ENCODE measurements at places on chromosomes 3 and 15.

DNA sequence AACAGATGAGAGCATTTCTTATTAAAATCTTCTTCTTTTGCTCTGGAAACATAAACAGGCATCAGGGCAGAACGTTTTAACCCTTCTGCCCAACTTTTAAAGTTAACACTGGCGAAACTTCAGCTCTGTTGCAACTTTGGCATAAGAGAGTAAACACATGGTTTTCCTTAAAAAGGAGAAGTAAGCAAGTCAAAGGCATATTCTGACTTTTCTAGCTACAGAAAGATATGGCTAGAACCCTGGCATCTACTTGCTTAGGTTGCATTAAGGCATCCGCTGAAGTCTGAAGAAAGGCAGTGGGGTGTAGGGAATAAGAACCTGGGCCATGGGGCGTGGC, 13.3 kb upstream of the IL16 start:
- DNase-seq, result no peak

- no peak for DNase-seq
These were observed 100.8 kb downstream of the RAB11A start for GRCh38 chr15:65969865-65970816.

DNA sequence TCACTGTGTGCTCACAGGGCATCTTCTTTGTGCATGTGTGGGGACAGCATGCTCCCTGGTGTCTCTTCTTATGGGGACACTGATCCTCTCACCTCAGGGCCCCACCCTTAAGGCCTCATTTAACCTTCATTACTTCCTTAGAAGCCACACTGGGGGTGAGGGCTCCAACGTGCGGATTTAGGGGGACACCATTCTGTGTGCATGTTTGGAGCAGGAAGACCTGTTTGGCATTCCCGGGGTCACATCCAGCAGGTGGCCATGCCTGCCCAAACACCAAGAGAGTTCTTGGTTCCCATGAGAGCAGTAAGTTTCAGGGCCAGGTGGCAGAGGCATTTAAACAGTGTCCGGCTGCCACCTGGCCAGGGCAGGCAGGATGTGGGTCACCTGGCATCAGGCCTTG, 24.8 kb downstream of the PRR20G start:
- DNase-seq, result no peak

GRCh38 chr3:189587664-189588040, 43.5 kb upstream of the TP63 start:
- no peak for DNase-seq

- DNase-seq, result peak; percentile 60
These were observed 82.7 kb upstream of the NR2F2 start for GRCh38 chr15:96247621-96248305.

- DNase-seq, result no peak
These were observed 31.6 kb downstream of the CBLB start for GRCh38 chr3:105837143-105837740.

DNA sequence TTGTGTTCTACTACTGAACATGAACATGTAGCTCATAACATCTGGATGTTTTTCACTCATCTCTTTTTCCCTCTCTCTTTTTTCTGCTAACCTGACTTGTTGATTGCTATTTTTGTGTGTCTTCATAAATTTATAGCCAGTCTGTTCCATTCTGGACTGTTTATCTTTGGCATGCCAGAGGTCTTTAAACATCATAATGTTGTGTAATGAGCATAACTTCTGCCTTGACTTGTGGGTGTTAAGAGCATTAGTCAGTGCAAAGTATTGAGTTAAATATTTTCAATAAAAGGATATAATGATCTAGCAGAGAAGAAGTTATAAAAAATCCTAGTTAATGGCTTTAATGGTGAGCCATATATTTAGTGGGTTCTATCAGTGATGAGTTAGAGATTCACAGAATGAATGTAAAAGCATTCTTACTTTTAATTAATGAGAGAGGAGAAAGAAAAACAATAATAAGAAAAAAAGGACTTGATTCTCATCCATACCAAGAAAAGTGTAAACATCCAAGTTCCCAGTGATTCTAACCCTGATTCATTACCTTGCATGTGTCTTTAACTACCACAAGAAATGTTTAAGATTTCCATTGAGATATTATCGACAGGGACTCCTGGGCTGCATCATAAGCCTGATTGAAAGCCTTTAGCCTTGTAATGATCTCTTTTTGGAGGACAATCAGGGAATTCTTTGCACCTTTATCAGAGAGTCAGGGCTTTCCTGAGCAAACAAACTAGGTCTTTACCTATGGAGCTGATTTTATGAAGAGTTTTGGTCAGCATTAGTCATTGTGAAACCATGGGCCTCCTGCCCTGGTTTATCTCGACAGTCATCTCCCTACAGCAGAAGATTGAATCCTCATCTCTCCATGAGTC, 22.9 kb downstream of the MITF start:
- peak; percentile 57 for DNase-seq

DNA sequence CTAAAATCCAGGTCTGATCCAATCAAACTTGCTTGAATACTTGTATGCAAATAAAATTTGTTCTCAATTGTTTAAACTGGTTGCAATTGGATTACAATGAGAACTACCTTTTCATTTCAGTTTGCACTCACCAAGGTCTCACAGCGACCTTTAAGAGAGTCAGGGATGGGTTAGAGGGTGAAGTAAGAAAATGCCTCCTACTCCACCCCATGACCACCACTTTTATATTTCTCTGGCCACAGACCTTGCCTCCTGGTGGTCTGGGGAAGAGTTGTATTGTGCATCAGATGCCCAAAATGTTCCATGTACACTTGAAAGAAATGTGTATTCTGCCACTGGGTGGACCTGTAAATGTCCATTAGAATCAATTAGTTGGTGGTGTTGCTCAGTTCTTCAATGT, 16.4 kb upstream of the THSD4 start:
- no peak for DNase-seq

GRCh38 chr3:152538518-152538917, 269.8 kb downstream of the MBNL1 start:
- no peak for DNase-seq

DNA sequence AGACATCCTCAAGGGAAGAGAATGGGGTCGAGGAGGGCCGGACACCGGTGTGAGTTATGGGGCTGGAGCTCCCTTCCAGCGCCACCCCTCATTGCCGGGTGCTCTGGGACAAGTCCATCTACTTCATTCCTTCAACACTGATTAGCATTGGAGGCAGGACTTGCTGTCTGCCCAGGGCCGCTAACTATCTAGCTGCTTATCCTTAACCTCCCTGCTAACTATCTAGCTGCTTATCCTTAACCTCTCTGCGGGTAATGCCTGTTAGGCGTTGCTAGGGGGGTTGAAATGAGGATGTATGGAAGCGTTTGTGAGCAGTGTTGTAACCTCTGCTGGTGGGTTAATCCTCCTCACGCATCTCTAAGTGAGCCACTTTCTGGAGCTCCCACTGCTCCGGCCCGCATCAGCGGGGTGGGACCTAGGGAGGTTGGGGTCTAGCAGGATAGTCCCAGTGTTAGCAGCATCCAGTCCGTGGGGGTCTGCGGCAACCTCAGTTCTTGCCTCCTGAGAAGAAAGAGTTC, 10.9 kb upstream of the CHAC1 start:
- no peak for DNase-seq

DNA sequence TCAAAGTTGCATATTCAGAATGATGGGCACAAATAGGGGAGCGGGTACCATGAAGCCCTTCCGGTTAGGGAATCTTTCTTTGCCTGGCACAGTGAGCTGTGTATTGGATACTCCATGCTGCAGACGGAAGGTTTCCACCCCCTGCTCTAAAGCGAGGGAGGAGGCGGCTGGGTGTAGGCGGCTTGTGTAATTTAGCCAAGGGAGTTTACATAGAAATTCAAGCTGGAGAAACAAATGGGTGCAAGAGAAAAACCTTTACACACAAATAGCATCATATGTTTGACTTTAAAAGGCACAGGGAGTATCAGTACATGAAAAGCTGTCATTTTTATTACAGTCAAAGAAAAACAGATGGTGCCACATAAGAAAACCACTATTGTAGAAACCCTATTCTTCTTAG, 59.3 kb upstream of the ADCY5 start:
- DNase-seq, result no peak

DNA sequence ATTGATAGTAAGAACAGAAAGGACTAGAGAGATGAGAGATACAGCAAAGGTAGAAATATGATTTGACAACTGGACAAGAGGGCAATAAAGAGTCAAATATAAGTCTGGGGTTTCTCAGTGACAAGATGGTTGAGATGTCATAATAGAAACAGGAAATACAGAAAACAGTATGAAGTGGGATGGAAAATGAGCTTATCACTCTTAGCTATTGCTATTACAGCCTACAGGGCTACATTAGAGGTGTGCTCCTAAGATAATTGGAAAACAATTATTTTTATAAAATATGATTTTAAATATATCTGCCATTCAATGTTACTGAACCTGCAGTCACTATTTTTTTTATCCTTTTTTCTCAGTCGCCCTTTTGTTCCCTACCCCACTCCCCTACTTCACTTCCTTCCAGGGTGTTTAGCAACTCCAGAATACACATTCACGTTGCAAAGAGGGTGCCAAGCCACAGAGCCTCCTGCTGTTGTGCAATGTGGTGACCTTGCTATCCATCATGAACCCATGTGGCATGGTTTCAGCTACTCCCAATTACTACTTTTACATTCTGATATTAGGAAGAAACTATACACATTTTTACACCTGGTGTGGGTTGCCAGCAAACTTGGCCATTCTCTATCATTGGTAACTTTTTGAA, 6.0 kb downstream of the NRG4 start:
- DNase-seq, result no peak

GRCh38 chr3:152357587-152357986, 88.9 kb downstream of the MBNL1 start:
- no peak for DNase-seq

- DNase-seq, result peak; percentile 6
These were observed 38.9 kb downstream of the ANO10 start for GRCh38 chr3:43582866-43583265.

GRCh38 chr3:15223685-15224572, 17.9 kb downstream of the CAPN7 start:
- DNase-seq, result no peak

GRCh38 chr3:12708584-12709192, 44.8 kb upstream of the RAF1 start:
- peak; percentile 72 for DNase-seq

DNA sequence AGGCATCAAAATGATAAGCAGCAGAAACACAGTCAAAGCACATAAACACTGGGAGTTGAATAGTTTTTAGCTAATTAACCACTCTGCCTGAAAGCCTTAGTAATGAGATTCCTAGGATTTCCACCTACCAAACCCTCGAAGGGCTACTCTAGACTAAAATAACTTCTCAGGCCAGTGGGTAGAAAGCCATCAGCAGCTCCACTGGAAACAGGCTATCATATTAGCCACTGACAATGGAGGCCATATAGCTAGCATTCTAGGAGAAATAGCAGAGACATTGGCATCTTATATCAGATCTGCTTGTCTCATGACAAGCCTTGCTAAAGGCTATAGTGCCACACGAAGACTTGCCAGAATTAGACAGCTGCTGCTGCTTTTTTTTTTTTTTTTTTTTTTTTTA, 4.5 kb upstream of the CAPN3 start:
- no peak for DNase-seq

DNA sequence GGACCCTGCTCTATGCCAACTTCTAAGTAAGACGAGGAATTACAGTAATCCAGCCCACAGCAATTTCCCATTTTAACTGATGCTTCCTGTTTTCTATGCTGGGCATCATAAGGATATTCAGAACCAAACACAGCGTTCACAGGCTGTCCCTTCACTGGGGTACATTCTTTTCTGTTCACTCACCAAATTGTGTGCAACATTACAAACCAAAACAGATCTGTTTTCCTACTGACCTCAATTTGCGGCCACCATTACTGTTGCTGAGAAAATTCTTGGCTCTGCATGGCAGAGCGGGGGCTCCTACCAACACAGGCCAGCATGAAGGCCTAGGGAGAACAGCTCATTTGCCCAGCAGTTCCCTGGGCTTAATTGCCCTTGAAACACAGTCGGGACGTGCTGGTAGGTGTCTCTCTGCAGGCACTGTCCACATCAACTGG, 76.5 kb downstream of the MYO1E start:
- peak; percentile 95 for DNase-seq

GRCh38 chr3:107461721-107462120, 61.0 kb upstream of the BBX start:
- no peak for DNase-seq

GRCh38 chr3:66066963-66067617, 28.4 kb upstream of the MAGI1 start:
- no peak for DNase-seq

DNA sequence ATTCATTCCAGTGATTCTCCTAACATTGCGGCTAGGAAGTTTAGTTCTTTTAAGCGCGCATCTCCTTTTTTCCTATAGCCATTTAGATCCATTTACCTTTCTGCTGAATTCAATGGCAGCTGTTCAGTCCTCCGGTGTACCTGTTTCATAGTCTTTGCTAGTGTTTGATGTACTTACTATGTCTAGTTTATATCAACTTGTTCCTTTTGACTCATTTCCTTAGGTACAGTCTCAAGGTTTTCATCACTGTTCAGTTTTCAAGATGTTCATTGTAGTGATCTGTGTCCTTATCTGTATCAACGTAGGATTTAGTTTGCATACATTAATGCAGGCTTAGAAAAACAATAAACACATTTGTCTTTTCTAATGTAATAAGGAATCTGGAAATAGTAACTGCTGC, 59.0 kb upstream of the MBNL1 start:
- no peak for DNase-seq

- no peak for DNase-seq
These were observed 55.5 kb upstream of the MRPS22 start for GRCh38 chr3:139288266-139288821.

GRCh38 chr3:159786489-159787177, 202.0 kb upstream of the IL12A start:
- no peak for DNase-seq

DNA sequence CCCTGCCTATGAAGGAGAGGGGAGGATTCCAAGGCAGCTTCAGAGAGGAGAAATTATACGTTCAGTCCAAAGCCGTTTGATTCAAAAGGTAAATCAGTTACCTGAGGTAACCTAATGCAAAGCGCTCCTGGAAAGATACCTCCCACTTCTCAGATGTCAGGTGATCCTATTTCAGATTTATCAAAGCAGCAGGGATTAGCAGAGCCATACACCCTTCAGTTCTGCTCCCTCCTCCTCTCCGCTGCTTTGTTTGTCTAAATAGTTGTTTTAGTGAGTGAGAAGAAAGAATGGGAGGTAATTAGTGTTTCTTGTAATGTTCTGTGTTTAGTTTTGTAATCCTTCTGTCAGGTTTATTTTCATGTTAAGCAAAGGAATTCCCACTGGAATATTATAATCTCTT, 81.1 kb downstream of the SOX14 start:
- DNase-seq, result no peak

GRCh38 chr3:31908391-31909097, 72.5 kb downstream of the OSBPL10 start:
- no peak for DNase-seq

DNA sequence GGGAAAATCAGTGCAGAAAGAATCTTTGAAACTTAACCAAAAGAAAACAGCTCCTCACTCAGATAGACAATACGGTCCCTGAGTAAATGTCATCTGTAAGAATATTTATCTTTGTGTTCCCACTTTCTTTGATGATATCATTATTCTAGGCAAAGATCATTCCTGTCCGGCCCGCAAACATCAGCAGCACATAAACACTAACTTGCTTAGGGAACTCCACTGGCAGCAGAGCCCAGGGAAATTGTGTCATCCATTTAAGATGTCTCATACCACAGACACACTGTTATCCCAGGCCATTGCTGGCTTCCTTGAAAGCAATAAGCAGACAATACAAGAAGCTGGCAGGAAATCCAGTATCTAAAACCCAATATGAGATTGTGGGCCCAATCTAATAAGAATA, 20.1 kb upstream of the CD96 start:
- peak; percentile 68 for DNase-seq

Data from GM04503 (cell line).